Right lung (tissue), 10 donors: ENCODE measurements at places on chromosomes 13 and 19. TPM values are rescaled to one million over a fixed set of nuclear protein-coding genes. Genes with fewer than 3 reads are reported as not detected.
A peak's percentile ranks its signal among the peaks of the same experiment; 100 is the strongest.

- DNase-seq, result no peak
Measured at GRCh38 chr19:17405250-17406045, at the start of gene BST2. TSS of gene BST2 (minus strand) at chr19:17405630. CDS start at chr19:17405575, 55 bp downstream.

DNA sequence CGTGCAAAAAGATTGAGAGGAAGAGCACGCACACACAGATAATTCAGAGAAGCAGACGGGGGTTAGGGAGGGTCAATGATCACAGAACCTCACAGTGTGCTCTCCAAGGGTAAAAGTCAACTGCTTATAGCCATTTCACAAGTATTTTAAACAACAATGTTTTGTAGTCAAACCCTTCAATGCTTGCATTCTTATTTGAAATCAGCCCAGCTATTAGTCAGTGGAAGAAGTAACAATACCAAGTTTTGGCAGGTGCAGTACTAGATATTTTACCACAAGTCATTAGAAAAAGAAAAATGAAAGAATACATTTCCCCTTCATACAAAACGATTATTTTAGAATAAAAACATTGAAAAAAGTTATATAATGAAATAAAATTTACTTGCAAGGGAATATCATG is 2.6 kb downstream of the CSNK1A1L start:
- no peak for DNase-seq

- DNase-seq, result no peak
Measured at GRCh38 chr19:3851254-3852176, 17.3 kb downstream of the ZFR2 start.

GRCh38 chr19:2574971-2575630 is 99.2 kb downstream of the GADD45B start:
- no peak for DNase-seq

DNA sequence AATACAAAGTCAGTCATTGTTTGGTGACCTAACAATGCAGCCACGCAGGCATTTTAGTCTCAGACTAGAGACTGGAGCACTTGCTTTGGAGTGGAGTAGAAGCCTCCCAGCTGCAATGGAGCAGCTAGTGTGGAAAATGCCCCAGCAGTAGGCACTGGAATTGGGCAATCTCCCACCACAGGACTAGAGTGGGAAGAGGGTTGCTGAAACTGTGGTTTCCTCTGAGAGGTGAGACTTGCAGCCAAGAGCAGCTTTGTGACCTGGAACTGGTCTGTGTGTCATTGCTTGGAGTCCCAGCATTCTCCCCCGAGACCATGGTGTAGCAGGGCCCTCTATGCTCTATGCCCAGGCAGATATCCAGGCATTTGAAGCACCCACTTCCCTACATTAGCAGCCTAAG is 556.3 kb downstream of the UQCRFS1 start:
- no peak for DNase-seq

GRCh38 chr13:31199527-31199848 is 287 bp upstream of the B3GLCT start:
- no peak for DNase-seq

DNA sequence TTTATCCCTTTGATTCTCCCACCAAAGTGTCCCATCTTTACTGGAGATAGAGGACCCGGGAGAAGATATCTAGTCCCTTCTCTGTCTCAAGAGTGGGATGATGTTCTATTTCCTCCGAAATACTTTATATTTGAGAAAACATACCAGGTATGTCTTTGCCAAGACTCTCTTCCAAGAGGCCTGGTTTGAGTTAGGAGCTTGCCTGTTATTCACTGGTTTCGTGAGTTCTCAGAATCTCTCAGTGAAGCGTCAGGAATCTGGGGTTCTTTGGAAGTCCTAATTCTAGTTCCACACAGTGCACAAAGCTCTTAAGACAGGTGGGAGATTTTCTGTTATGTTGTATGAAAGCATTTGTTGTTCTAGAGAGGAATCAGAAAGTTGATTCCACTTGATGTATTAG is 182.0 kb downstream of the DNAJC15 start:
- DNase-seq, result no peak

GRCh38 chr13:97313551-97314260 is 91.6 kb downstream of the MBNL2 start:
- no peak for DNase-seq

DNA sequence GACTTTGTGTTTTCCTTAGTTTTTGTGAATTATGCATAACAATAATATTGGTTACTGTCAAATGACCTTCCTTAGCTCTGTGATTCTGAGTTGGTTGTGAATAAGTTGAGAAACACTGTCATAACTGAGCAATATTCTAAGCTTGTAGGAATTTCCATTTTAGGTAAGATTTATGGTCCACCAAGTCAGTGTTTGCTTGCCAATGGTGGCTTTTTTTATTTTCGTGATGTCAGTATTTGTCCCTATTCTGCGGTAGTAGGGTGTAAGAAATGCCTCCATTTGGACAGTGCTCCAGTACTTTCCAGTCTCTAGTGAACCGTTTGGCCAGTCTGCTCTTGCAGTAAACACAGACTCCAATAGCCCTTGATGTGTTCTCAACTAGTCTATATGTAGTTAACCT is 94.7 kb downstream of the FRY start:
- DNase-seq, result no peak

The DPF1 gene
- 2.0 TPM for polyA plus RNA-seq

The SHISA2 gene
- 37.8 TPM for polyA plus RNA-seq

DNA sequence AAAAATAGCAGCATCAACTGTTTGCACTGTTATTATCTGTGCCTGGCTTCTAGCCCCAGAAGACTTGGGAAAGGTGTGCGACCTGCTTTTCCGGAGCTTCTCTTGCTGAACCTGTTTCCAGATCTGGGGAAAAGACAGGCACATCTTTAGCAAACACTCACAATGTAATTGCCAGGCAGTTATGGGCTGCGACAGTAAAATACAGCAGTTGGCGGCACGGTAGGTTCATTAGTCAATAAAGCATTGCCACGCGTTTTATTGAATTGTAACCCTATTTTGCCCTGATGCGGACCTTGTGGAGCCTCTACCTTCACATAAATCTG is 223.7 kb upstream of the TSHZ3 start:
- no peak for DNase-seq

GRCh38 chr13:112616586-112617362 is 28.8 kb upstream of the TUBGCP3 start:
- DNase-seq, result no peak

GRCh38 chr19:947090-947706 is 21.4 kb downstream of the ARID3A start:
- no peak for DNase-seq

GRCh38 chr13:20891768-20892167 is 10.8 kb downstream of the XPO4 start:
- no peak for DNase-seq

DNA sequence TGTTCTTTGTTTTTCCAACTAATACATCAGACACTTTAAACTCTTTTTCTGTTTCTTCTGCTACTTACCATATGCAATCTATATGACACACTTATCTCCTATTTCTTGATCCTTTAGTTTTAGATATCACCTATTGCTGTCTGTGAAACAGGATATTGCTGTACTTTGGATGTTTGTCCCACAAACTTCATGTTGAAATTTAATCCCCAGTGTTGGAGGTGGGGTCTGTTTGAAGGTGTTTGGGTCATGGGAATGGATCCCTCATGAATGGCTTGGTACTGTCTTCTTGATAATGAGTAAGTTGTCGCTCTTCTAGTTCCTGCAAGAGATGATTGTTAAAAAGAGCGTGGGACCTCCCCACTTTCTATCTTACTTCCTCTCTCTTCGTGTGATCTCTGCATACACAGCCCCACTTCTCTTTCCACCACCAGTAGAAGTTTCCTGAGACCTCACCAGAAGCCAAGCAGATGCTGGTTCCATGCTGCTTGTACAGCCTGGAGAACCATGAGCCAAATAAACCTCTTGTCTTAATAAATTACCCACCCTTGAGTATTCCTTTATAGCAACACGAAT is 244.2 kb downstream of the NHLRC3 start:
- no peak for DNase-seq

The C19orf33 gene
- polyA plus RNA-seq, result 37.9 TPM

The CLEC17A gene
- 0.28 TPM for polyA plus RNA-seq

- no peak for DNase-seq
Measured at GRCh38 chr13:111278258-111278657, 42.2 kb upstream of the TEX29 start.

DNA sequence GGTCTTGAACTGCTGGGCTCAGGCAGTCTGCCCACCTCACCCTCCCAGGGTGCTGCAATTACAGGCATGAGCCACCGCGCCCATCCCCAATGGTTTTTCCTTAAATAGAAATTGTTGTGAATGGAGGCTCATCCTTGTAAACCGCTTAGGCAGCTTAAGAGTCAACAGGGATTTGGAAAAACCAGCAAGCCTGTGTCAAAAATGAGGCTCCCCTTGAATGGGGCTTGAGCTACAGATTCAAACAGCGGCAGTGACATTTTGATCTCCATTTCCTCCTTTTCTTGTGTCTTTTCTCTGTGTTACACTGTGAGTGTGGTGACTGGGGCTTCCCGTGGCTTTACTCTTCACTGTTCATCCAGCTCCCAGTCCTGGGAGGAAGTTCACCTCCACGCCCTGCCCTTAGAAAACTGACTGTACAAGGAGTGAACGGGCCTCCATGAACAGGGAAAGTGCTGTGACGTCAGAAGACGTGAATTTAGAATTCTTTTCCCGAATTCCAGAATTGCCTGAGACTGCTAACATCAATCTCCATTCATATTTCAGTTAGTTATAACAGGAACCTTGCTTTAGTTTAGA is 15.3 kb upstream of the RAB8A start:
- DNase-seq, result no peak

GRCh38 chr13:111665691-111666095 is 345.3 kb downstream of the TEX29 start:
- no peak for DNase-seq

DNA sequence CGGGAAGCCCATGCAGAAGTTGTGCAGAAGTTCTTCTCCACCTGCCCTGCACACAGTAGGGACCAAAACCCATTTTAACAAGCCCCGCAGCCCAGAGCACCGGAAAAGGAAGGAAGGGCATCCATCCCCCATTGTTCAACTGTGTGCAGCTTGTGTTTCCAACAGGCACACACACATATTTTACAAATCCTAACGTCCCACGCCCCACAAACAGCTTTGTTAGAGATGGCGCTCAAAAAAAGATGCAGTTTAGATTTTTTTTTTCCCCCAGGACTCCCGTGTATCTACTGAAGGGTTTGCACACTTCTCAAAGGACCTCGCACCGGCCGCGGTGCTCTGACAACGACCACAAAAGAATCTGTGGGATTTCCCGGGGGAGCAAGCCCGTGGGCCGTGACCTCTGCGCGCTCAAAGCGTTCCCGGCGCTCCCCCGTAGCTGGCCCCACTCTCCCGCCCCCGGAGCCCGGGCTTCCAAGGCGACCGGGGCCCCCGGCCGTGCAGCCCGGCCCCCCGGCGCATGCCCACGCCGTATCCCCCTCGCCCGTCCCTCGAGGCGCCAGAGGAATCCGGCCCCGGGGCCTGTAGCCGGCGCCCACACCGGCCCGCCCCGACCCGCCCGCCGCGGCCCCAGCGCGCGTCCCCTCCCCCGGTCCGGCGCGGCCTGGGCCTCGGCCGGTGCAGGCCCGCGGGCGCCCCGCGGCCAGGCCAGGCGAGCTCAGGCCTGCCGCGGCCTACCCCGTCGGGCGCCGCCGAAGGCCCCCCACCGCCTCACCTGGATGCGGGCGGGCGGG is 523 bp downstream of the ELAVL1 start:
- DNase-seq, result no peak

DNA sequence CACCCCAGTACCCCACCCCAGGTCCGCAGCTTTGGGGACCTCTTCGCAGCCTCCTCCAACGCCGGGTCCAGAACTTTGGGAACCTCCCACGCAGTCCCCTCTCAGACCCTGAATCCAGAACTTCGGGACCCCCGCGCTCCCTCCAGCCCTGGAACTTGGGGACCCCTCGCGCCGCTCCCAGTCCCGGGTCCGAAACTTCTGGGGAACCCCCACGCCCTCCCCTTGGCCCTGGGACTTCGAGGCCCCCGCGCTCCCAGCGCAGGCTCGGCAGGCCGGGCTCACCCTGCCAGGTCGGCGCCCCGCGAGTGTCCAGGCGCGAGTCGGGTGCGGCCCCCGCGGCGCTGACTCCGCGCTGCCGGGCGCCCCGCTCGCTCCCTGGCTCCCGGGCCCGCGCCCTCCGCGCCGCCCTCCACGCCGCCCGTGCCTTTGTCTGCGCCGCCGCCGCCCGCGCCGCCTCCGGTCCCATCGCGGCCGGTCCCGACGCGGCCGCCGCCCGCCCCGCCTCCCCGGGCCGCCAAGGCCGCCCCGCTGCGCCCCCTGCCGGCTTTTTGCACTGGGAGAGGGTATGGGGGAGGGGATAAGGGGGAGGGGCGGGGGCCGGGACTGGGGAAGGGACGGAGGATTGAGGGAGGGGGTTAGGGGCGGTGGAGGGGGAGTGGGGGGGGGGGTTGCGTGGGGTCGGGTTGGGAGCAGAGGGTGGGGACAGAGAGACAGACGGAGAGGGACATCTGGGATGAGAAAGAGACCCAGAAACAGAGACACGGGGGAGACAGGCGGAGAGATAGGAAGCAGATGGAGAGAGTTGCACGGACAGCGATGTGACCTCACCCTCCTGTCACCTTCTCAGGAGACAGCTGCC is at the start of gene HOMER3:
TSS of gene HOMER3 (minus strand) at position 449 of the 859 bp plus-strand sequence. CDS start 2,235 bp downstream, outside the sequence.
- peak; percentile 71 for DNase-seq
